ENCODE measurements at places on chromosomes 7 and 10.
A peak's percentile ranks its signal among the peaks of the same experiment; 100 is the strongest.

- no peak for DNase-seq
Observed at GRCh38 chr7:95493247-95493646, 7.5 kb downstream of the ASB4 start.

GRCh38 chr10:89975071-89975470 lies 273.7 kb downstream of the KIF20B start:
- DNase-seq, result no peak

GRCh38 chr7:115552766-115553165 lies 477.8 kb downstream of the TFEC start:
- DNase-seq, result no peak

- no peak for DNase-seq
Observed at GRCh38 chr7:155227788-155228458, 69.8 kb upstream of the INSIG1 start.

GRCh38 chr10:86285136-86285790 lies 81.3 kb downstream of the GRID1 start:
- no peak for DNase-seq

GRCh38 chr10:131663351-131663750 lies 237.5 kb upstream of the PPP2R2D start:
- DNase-seq, result no peak

GRCh38 chr10:72335394-72336258 lies 19.1 kb downstream of the DNAJB12 start:
- peak; percentile 85 for DNase-seq

DNA sequence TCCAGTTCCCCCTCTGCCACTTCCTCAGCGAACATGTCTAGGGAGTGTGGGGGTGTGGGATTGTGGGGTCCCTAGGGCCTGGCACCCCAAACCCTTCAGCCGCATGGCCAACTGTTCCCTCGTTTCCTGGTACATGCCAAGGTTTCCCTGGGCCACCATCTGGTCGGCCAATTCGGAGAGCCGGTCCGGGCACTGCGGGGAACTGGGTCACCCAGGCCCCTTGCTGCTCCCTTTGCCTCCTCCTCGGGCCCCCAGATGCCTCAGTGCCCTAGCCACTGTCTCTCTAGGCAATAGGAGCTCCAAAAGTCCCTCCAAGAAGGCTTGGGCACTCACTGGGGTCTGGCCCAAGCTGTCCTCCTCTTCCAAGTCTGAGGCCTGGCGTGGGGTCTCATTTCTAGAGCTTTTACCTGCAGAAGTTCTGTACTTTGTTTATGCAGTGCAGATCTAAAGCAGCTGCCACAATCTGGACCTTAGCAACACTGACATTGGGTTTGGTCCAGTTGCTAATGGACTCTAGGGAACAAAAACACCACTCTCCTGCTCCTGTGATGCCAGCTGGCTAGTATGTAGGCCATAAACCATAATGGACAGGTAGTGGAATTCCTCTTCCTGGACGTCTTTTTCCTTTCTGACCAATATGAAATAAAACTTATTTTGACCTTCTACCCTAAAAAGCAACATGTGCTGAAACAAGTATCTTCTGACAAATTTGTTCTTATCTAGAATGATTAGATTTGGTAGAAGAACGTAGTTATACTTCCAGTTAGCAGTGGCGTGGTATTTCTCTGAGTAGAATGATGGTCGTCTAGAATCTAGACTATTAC lies 172.9 kb downstream of the LRRC4 start:
- DNase-seq, result peak; percentile 15

DNA sequence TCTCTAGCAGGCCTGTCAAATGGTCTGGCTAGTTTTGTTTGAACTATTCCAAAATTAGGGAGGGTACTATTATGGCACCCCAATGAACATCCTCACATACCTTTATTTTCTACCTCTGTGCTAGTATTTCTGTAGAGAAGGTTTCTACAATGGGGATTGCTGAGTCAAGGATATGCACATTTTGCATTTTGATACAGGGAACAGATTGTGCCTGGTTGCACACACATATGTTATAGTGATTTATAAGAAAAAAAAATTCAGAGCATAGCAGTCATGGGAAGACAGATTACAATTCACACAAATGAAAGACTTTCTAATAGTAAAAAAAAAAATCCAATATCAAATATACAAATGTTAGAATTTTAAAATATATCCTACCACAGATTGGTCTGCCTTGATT lies 14.1 kb upstream of the NRBF2 start:
- DNase-seq, result no peak

- DNase-seq, result no peak
Observed at GRCh38 chr7:73373741-73374140, 45.8 kb downstream of the FKBP6 start.

- DNase-seq, result no peak
Observed at GRCh38 chr7:51007551-51008505, 225.1 kb upstream of the GRB10 start.

- no peak for DNase-seq
Observed at GRCh38 chr10:37619336-37619735, 238.1 kb downstream of the ZNF248 start.

GRCh38 chr10:129194181-129194870 lies 272.7 kb upstream of the MGMT start:
- no peak for DNase-seq

DNA sequence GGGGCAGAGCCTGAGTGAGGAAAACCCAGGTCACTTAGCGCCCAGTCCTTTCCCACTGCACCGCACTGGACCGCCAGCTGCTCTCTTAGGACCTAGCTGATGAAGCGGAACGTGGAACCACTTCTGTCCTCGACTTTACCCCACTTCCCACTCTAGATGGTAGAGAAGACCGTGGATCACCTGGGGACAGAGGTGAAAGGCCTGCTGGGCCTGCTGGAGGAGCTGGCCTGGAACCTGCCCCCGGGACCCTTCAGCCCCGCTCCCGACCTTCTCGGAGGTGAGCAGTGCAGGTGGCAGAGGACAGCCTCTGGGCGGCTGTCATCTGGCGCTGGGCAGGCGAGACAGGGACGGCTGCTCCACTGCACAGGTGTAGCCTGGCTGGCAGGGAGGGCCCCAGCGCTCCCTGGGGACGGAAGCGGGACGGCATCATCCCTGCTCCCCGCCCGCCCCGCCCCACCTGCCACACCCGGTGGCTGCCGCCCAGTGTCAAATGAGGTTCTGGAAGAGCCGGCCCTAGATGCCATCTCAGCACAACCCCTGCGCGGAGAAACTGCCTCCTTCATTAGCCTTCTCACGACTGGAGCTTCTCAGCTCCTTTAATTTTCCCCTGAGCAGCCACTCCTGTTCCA lies 11.7 kb downstream of the PLAC9 start:
- DNase-seq, result peak; percentile 86

DNA sequence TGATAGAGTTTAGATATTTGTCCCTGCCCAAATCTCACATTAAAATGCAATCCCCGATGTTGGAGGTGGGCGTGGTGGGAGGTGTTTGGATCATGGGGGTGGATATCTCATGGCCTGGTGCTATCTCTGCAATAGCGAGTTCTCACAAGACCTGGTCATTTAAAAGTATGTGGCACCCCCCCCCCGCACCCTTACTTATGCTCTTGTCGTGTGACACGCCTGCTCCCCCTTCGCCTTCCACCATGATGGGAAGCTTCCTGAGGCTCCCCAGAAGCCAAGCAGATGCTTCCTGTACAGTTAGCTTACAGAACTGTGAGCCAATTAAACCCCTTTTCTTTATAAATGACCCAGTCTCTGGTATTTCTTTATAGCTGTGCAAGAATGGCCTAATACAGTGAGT lies 118.8 kb downstream of the SORBS1 start:
- no peak for DNase-seq

- no peak for DNase-seq
Observed at GRCh38 chr7:136953386-136953785, 84.9 kb downstream of the CHRM2 start.

- no peak for DNase-seq
Observed at GRCh38 chr10:122659126-122659525, 40.5 kb downstream of the C10orf120 start.

- DNase-seq, result peak; percentile 71
Observed at GRCh38 chr7:99375070-99375807, 709 bp downstream of the ARPC1B start.

- no peak for DNase-seq
Observed at GRCh38 chr10:61760943-61761824, 98.5 kb downstream of the CABCOCO1 start.

GRCh38 chr7:74356589-74357315 lies 67.5 kb downstream of the CLIP2 start:
- no peak for DNase-seq

- DNase-seq, result no peak
Observed at GRCh38 chr10:71347587-71348395, 28.7 kb downstream of the SLC29A3 start.

DNA sequence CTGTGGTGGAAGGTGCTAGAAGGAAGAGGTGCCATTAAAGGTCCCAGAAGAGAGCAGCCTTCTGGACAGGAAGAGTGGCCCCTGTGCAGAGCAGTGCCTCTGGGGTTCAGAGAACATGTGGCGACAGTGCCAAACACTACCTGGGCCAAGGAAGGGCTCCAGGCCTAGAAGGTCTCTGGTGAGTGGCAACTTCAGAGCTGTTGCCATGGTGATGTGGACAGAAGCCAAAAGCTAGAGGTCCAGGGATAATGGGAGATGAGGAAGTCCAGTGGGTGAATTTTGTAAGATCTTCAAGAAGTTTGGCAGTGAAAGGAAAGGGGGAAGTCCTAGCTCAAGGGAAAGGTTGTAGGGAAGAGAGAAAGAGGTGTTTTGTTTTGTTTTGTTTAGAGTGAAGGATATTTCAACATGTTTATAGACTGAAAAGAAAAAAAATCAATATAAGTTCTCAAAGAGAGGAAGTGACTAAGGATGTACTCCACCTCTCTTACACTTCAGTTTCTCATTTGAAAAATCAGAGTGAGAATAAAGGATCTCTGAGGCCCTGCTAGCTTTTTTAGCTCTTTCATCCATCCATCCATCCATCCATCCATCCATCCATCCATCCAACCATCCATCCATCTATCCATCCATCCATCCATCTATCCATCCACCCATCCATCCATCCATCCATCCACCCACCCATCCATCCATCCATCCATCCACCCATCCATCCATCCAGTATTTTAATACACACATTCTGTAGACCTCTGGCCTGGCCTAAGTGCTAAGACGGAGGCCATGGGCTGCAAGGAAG lies 77.1 kb upstream of the DUSP5 start:
- DNase-seq, result no peak

GRCh38 chr7:31948029-31948428 lies 122.2 kb downstream of the PDE1C start:
- DNase-seq, result no peak

DNA sequence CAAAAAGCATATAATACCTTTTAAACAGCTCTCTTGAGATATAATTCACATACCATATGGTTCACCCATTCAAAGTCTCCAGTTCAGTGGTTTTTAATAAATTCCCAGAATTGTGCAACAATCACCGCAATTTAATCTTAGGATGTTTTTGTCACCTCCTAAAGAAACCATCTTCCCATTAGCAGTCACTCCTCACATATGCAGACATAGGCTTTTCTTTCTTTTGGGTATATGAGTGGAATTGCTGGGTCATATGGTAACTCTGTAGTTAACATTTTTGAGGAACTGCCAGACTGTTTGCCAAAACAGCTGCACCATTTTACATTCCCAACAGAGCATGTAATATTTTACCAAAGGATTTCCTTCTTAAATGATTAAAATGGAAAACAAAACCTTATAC lies 57.0 kb downstream of the CC2D2B start:
- no peak for DNase-seq

DNA sequence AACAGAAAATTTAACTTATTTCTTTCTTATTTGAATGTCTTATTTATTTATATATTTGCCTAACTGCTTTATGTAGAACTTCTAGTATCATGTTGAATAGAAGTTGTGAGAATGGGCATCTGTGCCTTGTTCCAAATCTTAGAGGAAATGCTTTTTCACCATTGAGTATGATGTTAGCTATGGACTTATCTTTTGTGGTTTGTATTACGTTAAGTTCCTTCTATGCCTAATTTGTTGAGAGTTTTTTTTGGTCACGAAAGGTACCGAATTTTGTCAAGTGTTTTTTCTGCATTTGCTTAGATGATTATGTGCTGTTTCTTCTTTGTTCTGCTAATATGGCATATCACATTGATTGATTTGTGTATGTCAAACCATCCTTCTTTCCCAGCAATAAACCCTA lies 161.0 kb upstream of the TRIM24 start:
- no peak for DNase-seq

DNA sequence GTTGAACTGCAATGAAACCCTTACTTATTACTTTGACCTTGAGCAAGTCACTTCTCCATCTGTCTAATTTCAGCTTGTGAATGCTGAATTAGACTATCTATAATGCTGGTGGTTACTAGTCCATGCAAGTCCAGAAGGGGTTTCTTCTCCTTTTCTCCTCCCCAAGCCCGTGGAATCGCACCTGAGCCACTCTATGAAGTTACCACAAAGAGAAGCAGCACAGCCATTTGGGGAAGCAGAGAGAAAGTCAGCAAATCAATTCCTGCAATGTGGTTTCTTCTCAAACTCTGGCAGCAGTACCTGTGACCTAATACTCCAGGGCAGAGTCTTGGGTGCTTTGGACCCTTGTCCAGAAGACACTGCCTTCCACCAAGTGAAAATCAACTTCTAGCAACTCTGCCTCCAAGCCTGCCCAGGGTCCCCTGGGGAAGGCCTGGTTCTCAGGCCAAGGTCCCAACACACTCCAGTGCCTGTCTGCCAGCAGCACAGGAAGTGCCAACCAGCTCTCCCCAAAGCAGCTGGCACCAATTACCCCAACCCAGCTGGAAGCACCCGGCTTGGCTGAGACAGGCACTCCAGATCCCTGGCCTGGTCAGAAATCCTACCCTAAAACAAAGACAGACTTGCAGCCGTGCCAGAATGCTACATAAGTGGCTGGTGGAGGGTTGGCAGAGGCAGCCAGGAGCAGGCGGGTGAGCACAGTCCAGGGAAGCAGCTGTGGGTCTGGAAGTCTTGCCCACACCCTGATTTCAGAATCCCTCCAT lies 200.3 kb downstream of the LSM5 start:
- no peak for DNase-seq

DNA sequence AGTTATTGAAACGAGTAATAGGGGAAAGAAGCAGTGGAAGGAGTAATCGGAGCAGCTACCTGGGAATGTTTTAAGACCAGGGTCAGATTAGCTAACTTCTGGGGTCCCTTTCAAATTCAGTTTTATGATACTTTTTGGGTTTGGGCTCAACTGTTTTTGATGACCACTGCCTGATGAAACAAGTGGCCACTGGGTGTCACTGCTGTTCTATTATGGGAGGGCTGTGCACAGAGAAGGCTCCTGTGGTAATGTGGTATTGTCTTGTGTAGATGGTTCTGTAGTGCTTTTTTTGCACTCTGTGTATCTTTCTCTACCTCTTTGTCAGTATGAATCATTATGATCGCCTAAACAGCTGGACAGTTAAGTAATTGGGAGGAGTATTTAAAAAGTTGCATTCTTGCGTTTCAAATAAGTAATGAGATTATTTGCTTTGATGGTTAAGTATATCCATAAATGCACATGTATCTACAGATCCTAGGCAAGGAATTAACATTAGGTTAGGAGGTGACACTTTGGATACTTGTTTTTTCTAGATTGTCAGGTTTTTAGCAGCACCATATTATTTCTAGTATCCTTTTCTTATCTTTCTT lies 128.4 kb downstream of the ABCA13 start:
- peak; percentile 30 for DNase-seq

Measured in pancreas (tissue), 10 donors.